Upper lobe of left lung (tissue), 6 donors: ENCODE measurements at places on chromosomes 6 and 20. TPM values are rescaled to one million over a fixed set of nuclear protein-coding genes. Genes with fewer than 3 reads are reported as not detected.

NEDD9 gene
- 334 TPM for total RNA-seq

OOEP gene
- total RNA-seq: not detected

SLC24A3 gene
- total RNA-seq: 8.7 TPM

SLC4A11 gene
- 7.2 TPM for total RNA-seq

CCDC167 gene
- 16.7 TPM for total RNA-seq

DNA sequence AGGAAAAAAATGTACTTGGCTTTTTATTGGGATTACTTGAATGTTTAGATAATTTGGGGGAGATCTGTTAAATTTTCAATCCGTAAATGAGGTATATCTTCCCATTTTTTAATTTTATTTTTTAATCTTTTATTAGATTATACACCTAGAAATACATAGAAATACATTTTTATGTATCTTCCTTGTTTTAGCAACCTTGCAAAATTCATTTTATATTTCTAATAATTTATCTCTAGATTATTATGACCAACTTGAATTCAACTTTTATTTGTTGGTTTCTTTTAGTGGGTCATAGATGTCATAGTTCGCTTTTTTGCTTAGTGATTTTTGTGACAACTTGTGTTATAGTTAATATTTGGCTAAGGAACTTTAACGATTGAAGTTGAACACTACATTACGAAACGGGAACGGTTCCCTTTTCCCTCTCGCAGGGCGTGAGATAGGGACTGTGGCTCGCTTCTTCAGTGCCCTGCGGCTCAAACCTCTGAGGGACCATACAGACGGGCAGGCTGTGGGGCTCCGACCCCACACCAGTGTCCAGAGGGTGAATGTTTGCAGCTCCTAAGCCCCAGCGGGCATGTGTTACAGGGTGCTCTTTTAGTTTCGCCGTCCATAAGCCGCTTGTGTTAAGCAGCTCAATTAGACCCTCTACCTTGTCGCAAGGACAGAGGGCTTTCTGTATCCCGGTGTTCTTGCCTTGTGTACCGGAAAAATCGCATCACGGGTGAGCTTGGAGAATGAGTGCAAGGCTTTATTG, 53.8 kb downstream of the PRND start:
- no peak for DNase-seq

DNA sequence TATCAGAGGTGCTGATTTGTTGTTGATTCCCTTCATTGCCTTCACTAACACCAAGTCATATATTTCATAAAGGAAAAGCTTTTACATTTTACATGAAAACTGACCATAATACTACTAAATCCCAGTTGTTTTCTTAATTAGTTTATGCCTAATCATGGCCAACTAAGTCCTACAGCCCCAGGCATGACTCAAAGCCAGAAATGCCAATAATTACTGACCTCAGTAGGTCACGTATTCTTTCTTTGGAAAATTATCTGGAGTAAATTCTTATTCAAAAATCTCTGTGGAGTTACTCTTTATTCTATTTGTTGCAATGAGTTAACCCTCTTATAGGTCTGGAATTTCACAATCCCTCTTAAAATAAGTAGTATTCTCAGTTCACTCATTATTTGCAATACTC, 13.5 kb upstream of the MYB start:
- DNase-seq: no peak

GRCh38 chr6:38172739-38173410, 353.3 kb downstream of the ZFAND3 start:
- DNase-seq: no peak

DNA sequence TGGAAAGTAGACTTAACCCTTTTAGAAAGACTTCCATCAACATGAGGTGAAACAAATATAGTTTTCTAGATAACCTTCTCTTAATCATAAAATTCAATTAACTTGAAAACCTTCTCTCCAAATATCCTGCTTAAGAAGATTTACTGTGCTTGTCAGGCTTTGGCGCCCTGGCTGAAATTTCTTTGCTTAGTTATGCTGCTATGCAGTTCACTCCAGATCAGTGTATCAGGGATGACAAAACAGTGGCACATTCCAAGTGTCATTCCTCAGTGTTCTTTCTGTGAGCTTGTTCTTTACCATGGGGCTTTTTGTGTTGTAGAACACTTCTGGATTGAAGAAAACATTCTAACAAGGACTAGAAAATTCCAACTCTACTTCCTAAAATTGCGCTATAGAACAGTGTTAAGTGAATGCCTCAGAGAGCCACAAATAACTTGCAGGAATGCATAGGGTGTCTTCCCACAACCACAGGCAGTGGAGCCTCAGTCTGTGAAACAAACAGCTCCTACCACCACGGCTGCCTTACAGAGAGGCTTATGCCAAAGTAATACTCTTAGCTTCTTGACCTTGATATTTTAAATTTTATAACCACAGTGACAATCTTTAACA, 443.6 kb downstream of the CDC5L start:
- DNase-seq: no peak

GRCh38 chr6:135586844-135587243, 89.3 kb upstream of the AHI1 start:
- no peak for DNase-seq

DNA sequence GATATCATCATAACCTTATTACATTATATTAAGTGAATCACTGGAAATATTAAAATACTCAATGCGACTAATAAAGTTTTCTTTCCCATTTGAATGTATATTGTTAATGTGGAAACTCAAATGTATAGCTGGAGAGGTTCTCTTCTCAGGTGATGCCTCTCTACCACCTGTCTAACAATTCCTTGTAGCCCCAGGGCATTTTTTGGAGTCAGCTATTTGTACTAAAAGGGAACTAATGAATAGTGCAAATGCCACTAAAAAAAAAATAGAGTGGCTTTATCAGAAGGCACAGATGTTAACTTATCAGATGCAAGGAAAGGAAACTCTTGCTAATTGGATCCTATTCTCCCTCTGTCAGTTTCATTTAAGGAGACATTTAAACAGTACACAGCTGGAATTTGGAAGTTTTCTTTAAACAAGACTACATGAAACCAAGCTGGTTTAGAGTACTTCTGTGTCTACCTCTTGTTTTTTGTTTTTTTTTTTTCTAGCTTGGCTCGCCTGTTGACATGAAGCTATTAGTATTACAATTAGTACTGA, 897.0 kb upstream of the SLC35B3 start:
- DNase-seq: no peak

DNA sequence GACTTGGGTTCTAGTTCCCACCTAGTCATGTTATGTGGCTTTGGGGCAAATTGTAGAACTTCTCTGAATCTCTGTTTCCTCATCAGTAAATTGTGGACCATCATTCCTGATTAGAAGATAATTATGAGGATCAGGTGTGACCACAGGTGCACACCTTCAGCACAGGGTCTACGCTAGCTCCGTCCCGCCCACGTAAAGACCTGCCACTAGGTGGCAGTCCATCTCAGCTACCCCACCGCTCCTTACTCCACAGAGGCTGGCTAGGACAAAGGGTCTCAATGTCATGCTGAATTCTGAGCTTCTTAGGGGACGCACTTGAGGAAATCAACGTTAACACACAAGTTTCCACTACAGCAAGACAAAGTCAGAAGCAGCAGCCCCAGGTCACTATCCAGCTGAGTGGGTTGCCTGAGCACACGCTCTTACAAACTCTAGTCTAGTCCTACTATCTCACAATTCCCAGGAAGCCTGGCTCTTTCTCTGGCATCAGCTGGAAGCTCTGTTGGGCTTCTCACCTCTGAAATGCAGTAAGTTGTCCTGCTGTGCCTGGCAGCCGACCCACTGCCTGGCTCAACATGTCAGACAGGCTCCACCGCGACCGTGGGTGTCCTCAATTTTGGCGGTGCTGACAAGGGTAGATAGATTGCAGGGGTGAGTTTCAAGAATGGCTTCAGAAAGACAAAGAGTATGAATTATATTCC, 2.0 kb upstream of the PLCG1 start:
- DNase-seq: peak; percentile 52

DNA sequence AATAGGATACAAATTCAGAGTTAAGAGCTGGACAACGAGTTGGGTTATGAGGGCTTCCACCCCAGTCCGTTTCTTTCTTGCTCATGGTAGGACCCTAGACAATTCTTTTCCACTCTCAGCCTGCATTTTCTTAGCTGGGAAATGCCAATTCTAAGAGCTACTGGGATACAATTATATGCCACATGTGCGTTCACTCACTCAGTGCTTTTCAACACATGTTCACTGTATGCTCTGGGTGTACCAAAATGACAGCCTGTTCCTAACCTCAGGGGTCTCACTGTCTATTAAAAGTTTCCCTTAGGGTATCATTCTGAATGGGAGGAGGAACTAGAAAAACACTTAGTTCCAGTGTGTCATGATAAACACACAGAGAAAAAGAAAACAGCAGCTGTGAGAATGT, 505 bp upstream of the DEFB115 start:
- no peak for DNase-seq

DNA sequence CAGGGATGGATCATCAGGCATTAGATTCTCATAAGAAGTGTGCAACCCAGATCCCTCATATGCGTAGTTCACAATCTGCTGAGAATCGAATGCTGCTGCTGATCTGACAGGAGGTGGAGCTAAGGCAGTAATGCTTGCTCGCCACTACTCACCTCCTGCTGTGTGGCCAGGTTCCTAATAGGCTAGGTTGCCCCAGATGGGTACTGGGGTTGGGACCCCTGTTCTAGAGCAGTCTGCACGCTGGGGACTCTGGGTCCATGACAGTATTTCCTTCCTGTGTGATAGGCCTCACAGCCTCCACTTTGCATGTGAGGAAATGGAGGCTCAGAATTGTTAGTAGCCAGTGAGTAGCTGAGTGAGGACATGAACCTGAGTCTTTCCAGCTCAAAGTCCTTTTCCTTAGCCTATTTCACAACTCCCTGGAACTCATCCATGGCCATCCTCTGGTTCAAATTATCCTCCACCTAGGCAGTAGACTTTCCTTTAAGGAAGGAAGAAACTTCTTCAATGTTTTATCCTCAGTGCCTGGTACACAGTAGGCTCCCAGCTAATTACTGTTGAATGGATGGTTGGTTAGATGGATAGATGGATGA, 117.2 kb downstream of the SYCP2 start:
- DNase-seq: no peak

DNA sequence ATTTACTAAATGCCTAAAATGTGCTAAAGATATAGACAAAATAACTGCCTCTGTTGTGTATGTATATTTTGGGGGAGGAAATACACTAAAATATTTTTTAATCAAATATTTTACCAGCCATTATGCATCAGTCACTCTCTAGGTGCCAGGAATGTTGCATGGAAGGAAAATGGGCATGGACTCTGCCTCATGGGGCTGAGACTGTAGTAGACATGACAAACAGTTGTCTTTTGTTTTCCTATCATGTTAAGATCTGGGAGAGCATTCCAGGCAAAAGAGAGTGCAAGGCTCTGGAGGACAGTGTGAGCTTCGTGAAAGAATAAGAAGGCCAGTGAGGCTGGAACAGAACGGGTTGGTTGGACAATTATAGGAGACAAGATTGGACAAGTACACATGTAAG, 26.5 kb downstream of the HLA-DOB start:
- DNase-seq: no peak

DNA sequence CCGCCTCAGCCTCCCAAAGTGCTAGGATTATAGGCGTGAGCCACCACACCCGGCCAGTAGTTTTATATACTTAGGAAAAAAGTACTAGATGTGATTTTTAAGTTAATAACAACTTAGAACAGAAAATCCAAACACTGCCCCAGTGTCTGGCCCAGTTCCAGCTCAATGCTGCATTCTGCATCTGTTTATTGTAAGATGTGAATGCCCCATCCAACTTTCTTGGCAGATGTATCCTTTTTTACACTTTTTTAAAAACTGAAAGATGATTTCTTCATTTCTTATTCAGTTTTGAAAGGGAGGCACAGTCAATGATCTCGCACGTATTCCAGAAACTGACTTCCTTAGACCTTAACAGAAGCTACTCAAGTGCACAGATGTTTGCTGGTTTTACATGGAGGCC, 85.6 kb upstream of the SRSF6 start:
- no peak for DNase-seq

DNA sequence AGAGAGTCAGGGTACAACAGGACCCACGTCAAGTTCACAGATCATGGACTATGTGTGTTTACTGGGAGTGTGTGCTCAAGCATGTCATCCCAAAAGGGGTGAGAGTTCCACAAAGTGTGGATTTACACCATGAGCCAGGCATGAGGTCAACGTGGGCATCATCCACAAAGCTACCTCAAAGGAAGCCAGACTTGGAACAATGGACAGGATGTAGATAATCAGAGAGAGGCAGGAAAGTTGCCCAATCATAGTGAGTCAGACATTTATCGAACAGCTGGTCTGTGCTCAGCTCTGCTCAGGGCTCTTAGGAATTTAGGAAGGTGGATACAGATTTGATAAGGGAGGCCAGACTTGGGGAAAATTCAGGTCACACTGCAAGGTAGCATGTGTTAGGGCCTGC, 317.2 kb upstream of the CDYL start:
- no peak for DNase-seq

- no peak for DNase-seq
Observed at GRCh38 chr6:143362192-143362558, 88.3 kb downstream of the ADAT2 start.

GRCh38 chr6:136962661-136963060, 40.6 kb downstream of the SLC35D3 start:
- DNase-seq: no peak

DNA sequence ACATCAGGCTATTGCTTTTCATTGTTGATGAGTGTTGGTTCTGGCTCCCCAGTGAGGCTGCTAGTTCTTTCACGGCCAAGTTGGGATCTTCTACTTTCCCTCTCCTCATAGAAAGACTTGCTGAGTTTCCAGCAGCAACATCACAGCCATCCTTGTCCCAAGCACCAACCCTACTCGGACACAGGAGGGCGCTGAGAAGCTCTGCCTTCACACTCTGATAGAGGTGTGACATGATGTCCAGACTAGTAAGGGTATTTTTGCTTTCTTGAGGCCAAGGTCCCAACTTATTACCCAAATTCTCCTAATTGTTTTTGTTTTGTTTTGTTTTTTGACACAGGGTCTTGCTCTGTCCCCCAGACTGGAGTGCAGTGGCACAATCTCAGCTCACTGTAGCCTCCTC, 3.0 kb upstream of the GCM1 start:
- no peak for DNase-seq

- DNase-seq: no peak
Observed at GRCh38 chr6:16329233-16329632, 90.8 kb downstream of the GMPR start.

GRCh38 chr6:157804448-157805327, 18.4 kb upstream of the SNX9 start:
- DNase-seq: no peak

DNA sequence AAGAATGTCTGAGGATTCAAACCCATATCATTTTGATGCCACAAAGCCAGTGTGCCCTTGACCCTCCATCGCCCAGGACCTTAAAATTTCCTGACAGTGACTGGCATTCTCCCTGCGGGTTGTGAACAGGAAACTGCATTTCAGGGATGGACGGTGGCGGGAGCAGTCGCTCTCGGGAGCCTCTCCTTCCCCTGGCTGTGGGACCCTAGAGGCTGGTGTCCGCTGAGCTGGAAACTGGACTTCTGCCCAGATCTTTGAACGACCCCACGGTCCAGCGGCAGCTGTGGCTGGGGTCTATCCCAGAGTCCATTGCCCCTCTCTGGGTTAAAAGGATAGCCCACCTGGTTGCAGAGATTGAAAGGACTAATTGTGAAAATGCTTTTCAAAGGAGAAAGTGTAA, 1.4 kb upstream of the SEC63 start:
- DNase-seq: no peak
